ENCODE measurements at places on chromosomes 3 and 15.

GRCh38 chr3:171747223-171747920 lies 62.9 kb downstream of the PLD1 start:
- no peak for DNase-seq

GRCh38 chr15:89783861-89784685 lies 7.9 kb downstream of the MESP2 start:
- DNase-seq, result no peak

DNA sequence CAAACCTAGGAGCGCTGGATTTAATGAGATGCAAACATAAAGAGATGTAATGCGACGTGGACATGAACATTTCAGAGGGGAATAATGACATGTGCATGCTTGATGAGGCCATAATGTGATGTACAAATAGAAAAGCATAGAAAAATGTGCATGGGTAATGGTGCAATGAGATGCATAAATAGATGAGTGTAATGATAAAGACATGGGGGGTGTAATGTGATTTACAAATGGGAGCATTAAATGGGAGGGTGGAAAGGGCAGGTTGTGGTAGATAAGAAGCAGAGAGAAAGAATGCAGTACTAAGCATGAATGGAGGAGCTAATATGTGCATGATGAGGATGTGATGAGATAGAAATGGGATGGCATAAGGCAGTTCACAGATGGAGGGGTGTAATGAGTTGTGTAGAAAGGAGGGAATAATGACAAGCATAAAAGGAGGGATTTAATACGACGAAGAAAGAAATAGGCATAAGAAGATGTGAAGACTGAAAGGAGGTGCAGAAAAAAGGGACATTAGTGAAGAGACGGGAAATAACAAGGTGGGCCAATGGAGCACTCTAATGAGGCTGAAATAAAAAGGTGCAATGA lies 137.5 kb upstream of the CCNL1 start:
- DNase-seq, result no peak

DNA sequence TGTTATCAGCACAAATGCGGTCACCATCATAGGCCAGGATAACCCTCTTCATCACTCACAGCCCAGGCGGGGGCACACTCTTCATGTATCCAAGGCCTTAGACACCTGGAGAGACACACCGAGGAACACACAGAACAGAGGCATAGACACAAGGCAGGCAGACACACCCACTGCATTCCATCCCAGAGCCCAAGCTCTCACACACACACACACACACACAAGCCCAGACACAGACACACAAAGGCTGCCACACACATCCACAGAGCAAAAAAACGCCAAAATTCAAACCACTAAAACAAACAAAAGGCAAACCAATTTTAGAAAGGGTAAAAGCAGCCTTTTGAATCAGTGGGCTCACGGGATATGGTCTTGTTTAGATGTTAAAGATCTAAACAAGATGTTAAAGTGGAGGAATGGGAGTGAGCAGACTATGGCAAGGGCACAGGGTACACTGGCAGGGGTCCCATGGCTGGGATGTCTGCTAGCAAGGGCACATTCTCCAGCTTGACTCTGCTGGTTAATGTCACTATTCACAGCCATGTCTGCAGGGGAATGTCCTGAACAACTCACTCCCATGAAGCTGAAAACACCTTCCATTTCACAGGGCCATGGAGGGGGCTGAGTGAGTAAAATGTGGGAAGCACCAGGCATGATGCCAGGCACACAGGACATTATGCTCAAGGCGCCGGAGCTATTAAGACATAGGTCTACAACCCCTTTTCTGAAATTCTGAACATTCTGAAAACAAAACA lies 14.9 kb upstream of the CRABP1 start:
- no peak for DNase-seq

DNA sequence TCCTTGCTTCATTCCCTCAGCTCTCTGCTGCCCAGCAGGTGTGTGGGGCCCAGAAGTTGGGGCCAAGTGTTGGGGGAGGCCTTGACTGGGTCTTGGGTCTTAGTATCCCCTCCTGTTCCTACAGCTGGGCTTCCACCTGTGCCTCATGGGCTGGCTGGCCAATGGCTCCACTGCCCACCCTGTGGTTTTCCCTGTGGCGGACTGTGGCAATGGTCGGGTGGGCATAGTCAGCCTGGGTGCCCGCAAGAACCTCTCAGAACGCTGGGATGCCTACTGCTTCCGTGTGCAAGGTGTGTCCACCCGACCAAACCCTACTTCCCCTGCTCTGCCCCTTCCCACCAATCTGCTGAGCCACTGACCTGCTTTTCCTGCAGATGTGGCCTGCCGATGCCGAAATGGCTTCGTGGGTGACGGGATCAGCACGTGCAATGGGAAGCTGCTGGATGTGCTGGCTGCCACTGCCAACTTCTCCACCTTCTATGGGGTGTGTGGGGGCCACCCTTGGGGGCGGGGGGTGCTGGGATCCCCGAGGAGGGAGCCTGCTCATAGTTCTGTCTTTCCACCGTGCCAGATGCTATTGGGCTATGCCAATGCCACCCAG lies 10.9 kb downstream of the NT5DC2 start:
- no peak for DNase-seq

DNA sequence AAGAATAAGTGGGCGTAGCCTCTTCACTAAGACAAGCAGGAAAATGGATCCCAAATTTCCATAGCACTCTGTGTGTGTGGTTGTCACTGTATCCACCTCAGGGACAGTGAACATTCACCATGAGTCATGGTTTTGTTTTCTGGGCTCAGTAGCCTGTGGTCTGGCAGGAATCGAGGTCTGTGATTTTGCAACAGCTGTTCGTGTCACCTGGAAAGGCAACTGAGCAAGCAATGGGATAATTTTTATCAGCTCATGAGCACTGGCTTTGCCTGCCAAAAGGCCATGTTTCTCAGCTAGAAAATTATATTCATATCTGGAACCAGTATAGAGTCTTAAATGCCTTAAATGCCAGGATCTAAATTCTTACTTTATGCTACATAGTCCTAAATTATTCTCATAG lies 60.9 kb downstream of the STRIT1 start:
- DNase-seq, result no peak

DNA sequence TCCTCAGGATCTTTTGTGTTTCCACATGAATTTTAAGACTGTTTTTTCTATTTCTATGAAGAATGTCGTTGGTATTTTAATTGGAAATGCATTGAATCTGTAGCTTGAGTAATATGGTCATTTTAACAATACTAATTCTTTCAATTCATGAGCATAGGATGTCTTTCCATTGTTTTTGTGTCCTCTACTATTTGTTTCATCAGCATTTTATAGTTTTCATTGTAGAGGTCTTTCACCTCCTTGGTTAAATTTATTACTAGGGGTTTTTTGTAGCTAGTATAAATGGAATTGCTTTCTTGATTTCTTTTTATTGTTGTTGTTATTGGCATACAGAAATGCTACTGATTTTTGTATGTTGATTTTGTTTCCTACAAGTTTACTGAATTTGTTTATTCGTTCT lies 17.3 kb upstream of the ATP2C1 start:
- DNase-seq, result no peak

GRCh38 chr3:65650247-65650646 lies 388.5 kb downstream of the MAGI1 start:
- DNase-seq, result no peak

- DNase-seq, result no peak
These were observed 32.9 kb downstream of the ZNF621 start for GRCh38 chr3:40557575-40558161.

GRCh38 chr3:16048435-16049318 lies 125.8 kb upstream of the GALNT15 start:
- DNase-seq, result peak; percentile 9

DNA sequence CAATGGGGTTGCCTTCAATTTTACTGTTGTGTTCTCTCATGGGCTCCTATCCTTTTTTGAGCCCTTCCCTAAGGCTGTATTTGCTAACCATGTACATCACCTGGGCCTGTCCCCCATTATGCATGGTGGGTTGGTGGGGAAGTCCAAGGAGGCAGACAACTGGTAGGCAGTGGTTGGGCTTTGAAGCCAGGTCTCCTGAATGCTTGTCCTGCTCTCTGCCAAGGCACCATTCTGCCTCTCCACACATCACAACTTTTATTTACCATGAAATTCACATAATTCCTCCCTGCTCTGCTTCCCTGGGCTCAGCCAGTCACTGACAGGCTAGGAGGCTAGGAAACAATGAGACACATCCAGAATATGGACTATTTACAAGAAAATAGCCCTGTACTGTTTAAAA lies 41.0 kb upstream of the COPB2 start:
- no peak for DNase-seq

DNA sequence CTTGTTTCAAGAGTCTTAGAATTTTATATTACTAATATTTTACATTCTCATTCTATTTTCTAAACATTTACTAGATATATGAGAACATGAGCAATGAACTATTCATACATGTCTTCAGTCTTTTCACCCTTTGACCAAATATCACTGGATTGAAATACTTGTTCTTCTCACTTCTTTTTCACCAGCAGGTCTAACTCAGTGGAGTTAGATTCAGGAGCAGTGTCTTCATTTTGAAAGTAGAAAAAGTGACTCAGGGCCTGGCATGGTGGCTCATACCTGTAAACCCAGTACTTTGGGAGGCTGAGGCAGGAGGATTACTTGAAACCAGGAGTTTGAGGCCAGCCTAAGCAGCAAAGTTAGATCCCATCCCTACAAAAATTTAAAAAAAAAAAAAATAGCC lies 70.8 kb downstream of the USP13 start:
- DNase-seq, result no peak

DNA sequence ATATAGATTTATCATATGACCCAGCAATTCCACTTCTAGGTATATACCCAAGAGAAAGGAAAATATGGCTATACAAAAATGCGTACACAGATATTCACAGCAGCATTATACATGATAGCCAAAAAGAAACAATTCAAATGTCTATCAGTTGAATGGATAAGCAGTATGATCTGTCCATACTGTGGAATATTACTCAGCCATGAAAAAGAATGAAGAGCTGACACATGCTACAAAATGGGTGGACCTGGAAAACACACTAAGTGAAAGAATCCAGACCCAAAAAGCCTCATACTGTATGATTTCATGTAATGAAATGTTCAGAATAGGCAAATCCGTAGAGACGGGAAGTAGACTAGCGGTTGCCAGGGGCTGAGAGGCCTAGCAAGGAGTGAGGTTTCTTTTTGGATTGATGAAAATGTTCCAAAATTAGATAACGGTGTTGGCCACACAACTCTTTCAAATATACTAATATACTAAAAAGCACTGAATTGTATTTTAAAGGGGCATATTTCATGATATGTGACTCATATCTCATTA lies 33.4 kb downstream of the FGD5 start:
- DNase-seq, result no peak

- DNase-seq, result no peak
These were observed 112.5 kb downstream of the IGF2BP2 start for GRCh38 chr3:185712337-185712736.

GRCh38 chr15:89377842-89378295 lies 43.2 kb upstream of the POLG start:
- no peak for DNase-seq

DNA sequence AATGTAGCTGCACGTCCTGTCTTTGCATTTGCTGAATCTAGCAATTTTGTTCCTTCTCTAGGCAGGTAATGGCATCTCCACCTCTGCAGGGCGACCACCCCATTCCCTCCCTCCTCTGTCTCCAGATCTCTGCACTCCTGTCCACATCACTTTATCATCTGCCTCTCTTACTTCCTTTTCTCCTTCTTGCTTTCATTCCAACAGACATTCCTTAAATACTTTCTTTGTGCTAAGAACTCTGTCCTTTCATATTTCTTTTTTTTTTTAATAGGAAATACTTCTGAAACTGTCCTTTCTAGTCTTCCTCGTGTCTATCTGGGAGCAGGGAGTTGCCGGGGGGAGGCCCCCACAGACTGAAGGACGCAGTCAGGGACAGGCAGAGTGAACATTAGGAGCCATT lies 7.2 kb downstream of the ITIH3 start:
- DNase-seq, result no peak

DNA sequence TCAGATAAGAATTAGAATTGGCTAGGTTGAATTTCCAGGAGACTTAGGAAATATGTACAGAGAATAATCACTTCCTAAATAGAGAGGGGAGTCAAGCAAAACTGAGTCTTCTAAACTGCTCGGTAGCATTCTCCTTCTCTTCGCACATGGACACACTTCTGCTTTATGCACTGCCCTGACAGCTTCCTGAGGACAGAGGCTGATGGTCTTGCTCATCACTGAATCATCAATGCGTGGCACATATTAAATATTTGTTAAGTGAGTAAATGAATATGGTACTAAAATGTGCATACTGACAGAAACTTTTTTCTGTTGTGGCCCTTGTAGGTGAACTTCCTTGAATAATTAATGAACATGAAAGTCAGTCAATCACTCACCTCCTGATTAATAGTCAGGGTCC lies 315.5 kb downstream of the FHIT start:
- DNase-seq, result no peak

DNA sequence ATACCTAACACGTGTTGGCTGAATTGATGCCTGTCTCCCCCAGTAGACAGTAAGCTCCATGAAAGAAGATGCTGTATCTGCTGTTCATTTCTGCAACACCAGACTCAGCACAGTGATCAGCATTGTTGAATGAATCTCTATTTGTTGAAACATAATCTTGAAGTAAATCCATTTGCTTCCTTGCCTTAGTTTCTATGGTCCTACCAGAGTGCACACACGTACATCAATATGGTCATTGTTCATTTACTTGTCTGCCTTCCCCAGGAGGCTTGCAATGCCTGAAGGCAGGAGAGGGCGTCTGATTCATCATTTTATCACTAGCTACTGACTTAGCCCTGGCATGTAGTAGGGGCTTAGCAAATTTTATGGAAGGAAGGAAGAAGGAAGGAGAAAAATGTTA lies 19.2 kb downstream of the RBP2 start:
- DNase-seq, result no peak

DNA sequence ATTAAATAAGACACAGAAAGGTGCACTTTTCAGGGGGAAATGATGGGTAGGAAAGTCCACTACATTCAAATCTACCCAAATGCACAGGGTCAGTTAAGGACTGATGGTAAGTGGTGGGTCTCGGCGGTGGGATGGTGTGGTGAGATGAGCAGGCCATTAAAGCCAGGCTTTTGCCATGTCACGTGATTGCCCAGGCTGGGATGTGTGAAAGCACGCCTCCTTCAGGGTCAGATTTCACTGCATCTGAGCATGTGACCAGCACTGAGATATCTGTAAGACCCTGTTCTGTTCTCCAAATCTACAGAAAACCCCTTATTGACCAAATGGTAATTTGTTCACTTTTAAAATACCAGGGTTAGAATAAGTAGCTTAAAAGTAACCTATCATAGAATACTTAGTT lies 301.5 kb downstream of the MEX3B start:
- no peak for DNase-seq

DNA sequence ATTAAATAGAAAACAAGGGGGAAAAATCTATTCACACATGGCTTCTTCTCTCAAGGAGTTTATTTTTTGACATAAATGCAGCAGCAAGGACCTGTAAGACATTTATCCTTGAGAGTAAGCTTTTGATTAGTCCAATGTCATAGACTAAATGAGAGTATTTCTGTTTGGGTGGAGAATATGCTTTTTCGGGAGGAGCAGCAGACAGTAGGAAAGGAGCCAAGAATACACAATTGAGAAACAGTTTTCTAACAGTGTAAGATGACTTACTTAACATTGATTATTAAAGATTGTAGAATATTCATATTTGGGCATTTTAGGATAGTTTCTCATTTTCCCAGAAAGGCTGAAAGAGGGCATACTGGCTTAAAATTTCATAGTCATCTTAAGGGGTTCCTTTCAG lies 65.9 kb upstream of the PAQR5 start:
- no peak for DNase-seq

- no peak for DNase-seq
These were observed 48.2 kb upstream of the SELENOK start for GRCh38 chr3:53939813-53940212.

Data from activated CD4-positive, CD25-positive, alpha-beta regulatory T cell treated with anti-CD3 and anti-CD28 coated beads, Interleukin-2, amount 50 U/mL, for 16 hours (primary cell).